Activated naive CD4-positive, alpha-beta T cell treated with anti-CD3 and anti-CD28 coated beads, Interleukin-2, amount 50 U/mL, for 72 hours (primary cell): ENCODE measurements at places on chromosomes 16 and 17.

- DNase-seq, result no peak
Observed at GRCh38 chr16:22318690-22319358, 21.6 kb downstream of the POLR3E start.

DNA sequence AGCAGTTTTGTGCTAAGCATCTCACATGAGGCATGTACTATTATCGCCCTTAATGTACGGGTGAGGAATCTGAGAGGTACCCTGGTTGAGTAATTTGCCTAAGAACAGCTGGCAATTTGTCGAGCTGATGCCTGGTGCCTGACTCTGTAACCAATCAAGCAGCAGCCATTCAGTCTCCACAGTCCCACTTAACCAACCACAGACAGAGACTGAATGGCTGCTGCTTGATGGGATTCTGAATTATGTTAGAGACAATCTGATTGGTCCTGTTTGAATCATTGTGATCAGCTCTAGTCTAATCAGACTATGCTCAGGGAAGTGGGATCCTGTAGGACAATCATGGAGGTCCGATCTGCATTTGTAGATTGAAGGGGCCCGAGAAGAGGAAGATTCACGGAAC lies 447.0 kb downstream of the SHISA9 start:
- DNase-seq, result no peak

GRCh38 chr16:89230255-89230654 lies 12.8 kb downstream of the ZNF778 start:
- no peak for DNase-seq

DNA sequence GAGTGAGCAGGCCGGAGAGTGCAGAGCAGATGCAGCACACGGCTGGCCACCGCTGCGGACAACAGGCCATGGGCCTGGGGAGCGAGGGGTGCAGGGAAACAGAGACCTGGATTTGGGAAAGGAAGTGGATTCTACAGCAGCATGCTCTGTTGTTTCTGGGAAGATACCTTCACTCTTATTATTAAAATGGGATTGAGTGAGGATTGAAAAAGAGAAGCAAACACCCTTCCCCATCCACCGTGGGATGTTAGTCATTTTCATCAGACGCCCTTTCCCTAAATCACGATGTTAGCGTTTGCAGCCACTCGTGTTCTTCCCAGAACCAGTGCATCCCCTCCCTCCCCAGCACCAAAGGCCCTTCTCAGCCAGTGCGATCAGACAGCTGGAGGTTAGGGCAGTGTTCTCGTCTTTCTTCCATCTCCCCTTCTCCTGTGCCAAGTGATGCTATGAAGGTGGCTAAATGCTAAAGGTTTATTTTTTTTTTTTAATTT lies 196.5 kb upstream of the CHMP6 start:
- DNase-seq, result no peak

GRCh38 chr17:47338026-47338425 lies 14.3 kb downstream of the EFCAB13 start:
- no peak for DNase-seq

GRCh38 chr16:8572063-8572918 lies 18.0 kb downstream of the TMEM114 start:
- no peak for DNase-seq

GRCh38 chr17:7903154-7904103 lies 12.7 kb downstream of the RNF227 start:
- DNase-seq, result no peak

DNA sequence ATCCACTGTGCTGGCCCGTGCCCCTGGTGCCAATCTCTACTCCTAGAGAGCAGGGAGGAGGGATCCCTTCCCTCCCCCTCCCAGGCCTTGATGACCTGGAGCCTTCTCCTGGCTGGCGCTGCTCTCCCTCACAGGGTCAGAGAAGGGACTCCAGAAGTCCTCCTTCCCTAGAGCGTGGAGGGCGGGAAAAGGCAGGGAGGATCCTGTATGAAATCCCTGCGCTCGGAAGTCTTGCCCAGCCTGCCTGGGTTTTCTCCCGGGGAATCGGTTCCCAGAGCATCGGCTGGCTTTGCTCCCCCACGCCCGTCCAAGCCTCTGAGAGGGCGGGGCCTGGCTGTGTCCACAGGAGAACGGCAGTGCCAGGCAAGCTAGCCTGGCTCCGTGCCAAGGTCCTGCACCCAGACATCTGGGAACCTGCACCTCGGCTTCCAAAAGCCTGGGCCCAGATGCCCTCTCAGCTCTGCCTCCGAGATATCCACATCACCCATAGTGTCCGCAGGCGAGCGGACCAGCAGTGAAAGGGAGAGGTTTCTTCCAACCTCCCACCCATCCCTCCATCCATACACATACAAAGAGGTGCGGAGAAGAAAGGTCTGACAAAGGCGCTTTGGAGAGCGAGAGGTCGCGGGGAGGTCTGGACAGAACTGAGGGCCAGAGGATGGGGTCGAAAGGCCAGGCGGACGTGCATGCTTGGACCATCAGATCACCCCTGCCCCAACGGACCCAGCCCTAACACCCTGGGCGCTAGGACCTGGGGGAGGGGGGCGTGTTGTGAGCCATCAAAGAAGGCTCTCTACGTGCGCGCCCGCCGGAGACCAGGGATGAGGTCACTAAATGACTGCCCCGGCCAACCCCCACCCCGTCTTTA lies 1.1 kb downstream of the MPP2 start:
- DNase-seq, result no peak

DNA sequence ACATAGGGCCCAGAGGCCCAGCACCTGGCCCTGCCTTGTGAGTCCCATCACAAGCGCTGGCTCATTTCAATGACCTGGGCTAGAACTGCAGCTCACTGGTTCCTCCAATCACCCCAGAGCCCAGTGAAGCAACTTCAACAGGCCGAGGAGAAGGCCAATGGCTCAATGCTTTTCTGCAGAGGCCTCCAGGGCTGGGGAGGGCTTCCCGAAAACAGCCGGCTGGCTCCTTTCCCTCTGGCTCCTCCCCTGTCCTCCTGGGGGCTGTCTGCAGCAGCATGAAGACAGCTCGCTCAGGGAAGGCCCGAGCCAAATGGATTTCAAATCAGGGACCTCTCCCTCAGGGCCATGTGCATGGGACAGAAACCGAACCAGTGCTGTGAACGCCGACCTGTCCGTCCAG lies 121.6 kb downstream of the ZNF423 start:
- no peak for DNase-seq

- DNase-seq, result no peak
Observed at GRCh38 chr17:81179220-81179619, 13.2 kb upstream of the AATK start.

GRCh38 chr16:66360624-66361324 lies 5.7 kb upstream of the CDH5 start:
- DNase-seq, result no peak

DNA sequence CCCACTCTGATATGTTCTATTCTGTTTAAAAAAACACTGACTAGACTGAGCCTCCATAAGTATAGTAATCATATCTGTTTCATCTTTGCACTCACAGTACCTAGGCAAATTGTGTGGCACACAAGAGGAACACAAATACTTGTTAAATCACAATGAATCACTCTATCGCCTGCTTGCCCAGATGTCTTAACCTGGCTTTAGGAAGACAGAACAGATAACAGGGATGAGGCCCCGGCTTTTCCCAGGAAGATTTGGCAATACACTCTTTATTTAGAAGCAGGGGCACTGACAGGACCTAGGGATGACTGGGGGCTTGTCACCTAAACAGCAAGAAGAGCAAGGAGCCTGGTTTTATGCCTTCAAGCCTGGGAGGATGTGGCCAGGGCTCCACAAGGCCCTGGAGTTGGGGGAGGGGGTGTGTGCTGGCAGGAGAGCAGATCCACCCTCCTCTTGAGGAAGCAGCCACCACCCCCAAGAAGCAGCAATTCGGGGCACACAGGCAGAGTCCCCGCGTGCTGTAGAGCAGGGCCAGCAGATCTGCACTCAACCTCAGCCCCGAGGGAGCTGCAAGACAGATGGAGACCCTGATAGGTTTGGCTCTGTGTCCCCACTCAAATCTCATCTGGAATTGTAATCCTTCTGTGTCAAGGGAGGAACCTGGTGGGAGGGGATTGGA lies 41.0 kb upstream of the KSR1 start:
- no peak for DNase-seq
